NCI-H510A treated with DMSO at 0.1 percent for 48 hours (cell line): ENCODE measurements at places on chromosomes 13 and 19.

DNA sequence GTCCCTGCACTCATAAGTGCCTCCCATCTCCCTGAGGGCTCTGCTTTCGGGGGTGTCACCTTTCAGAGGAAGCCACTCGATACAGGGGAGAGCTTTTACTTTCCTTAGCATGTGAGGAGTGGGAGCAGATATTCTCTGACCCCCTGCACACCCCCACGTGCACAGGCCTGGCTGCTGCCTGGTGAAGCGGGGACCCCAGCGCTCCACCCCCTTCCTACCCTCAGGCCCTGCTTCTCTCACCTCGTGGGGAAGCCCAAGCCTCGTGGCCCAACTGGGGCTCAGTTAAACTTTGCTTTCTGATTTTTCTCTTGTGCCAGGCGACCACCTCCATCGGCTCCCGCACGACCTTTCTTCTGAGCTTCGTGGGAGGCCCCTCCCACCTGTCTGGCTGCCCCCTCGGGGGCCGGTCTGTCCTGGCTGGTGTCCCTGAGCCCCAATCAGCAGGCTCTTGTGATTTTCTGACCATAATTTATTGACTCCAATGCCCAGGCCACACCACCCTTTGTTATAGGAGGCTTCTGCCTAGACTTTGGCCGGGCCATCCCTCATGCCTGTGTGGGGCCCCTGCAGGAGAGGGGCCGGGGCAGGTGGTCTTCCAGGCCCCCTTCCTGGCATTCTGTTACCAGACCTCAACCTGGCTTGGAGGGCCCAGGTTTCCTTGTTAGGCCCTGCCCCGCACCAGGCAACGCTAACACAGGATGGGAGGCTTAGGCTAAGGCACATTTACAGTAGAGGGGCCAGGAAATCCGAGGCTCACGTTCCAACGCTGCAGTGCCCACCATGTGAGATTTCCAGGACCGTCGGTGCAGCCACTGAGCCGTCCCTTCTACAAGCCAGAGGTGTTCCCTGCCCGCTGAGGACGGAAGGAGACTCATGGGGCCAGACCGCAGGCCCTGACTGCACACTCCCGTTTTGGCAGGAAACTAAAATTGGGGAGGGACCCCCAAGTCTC, 3.7 kb downstream of the TMED1 start:
- no peak for DNase-seq

GRCh38 chr13:32829676-32830335, 186.4 kb upstream of the KL start:
- no peak for DNase-seq

GRCh38 chr19:6059396-6059947, 50.8 kb downstream of the RFX2 start:
- DNase-seq = no peak

- DNase-seq = no peak
Measured at GRCh38 chr19:17405250-17406045, at the start of gene BST2. BST2 (minus strand) TSS chr19:17405630; CDS start chr19:17405575, 55 bp downstream.

- no peak for DNase-seq
Measured at GRCh38 chr19:16527971-16528521, 14.2 kb downstream of the CHERP start.

- DNase-seq = no peak
Measured at GRCh38 chr19:4367781-4368127, 24.4 kb downstream of the MPND start.

GRCh38 chr13:44125943-44126469, 246.3 kb downstream of the LACC1 start:
- no peak for DNase-seq

DNA sequence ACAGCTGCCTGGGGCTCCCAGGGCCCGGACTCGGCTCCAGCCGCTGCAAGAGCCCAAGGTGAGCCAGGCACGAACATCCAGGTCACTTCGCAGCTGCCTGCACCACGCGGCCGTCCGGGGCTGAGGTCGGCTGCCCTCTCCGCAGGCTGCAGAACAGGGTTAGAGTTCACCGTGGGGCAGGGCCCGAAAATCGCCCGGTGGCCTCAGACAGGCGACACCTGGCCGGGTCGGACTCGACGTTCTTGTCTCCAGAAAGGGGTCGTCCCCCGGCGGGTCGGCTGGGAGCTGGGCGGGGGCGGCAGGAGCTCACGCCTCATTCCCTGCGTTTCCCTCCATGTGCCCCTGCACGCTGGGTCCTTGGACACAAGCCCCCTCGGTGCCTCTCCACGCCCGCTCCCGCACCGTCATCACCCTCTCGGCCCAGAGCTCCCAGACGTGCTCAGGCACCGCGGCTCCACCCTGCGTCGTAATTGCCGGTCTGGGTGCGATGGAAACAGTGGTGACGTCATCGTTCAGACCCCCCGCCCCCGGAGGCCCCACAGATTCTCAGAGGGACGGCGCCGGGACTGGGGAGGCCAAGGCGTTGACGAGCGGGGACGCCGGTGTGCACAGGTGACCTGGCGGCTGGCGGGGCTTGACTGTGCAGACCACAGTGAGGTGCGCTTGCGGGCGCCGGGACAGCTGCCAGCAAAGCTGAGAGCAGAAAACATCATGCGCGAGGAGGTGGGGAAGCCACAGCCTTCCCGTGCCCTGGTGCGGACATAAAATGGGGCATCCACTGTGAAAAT, 4.0 kb upstream of the GRIN3B start:
- no peak for DNase-seq

- DNase-seq = no peak
Measured at GRCh38 chr19:38691938-38692457, 44.5 kb downstream of the ACTN4 start.
